ENCODE measurements at places on chromosomes 2 and 18.

DNA sequence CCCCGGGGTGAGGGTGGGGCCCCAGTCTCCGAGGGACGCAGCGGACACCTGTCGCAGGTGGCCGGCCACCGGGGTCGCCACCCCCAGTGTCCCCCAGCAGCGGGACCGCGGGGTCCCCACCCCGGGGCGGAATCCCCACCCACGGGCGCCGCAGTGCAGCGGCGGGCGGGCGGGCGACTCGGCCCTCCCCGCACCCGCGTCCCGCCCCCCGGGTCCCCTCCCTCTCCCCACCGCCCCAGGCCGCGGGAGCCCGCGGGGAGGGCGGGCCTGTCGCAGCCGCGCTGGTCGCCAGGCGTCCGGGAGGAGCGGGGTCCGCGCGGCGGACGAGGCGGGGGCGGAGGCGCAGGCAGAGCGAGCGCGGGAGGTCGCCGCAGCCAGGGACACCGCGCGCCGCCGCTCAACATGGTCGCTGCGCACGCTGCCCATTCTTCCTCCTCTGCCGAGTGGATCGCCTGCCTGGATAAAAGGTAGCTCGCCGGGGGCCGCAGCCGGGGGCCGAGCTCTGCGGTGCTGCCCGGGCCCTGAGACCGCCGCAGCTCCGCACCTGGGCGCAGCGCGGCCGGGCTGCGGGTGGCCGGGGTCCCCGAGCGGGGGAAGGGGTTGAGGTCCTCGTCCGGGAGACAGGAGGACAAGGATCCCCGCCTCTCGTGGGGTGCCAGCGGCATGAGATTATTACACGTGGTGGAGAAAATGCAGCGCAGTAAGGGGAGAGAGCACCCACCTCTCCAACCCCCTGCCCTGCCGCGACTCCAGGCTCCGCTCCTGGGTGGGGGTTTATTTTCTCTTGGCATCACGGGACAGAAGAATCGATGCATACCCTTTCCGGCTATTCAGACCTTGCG is at the start of gene RAPGEF4:
RAPGEF4 (plus strand) TSS at position 264 of the 842 bp plus-strand sequence; CDS start at position 403, 139 bp downstream.
- H3K4me1 ChIP-seq: no peaks in the 10 kb centered on the region
- H3K27me3 ChIP-seq: no peaks in the 10 kb centered on the region
- DNase-seq: no peak
- no peak within 1 kb of the TSS for H3K4me3 ChIP-seq

GRCh38 chr2:210475706-210476105 is 853 bp downstream of the LANCL1 start:
- H3K27ac ChIP-seq: peak overlapping the region; percentile 95
- H3K4me3 ChIP-seq: peak overlapping the region; percentile 93
- H3K36me3 ChIP-seq: no peaks in the 10 kb centered on the region
- no peaks in the 10 kb centered on the region for H3K27me3 ChIP-seq

DNA sequence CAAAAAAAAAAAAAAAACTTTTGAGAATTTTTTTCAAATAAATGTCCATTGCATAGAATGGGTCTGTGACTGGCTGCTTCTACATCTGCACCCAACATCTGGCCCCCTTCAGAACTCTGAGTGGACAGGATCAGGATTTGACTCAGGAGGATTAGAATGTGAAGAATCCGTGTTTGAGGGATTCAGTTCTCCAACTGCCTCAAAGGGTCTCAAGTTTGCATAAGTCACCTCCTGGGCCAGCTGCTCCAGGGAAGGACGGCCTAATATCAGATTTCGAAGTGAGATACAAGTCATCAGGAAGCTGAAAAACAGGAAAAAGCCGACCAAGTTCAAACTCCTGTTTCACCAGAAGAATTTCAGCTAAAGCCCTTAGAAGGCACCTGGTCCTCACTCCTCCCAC is 10.9 kb downstream of the MAT2A start:
- no peak overlapping the region for H3K4me3 ChIP-seq
- no peak for DNase-seq
- no peaks in the 10 kb centered on the region for H3K4me1 ChIP-seq
- H3K27me3 ChIP-seq: no peaks in the 10 kb centered on the region
- H3K36me3 ChIP-seq: peaks cover 65% of the 10 kb centered on the region

DNA sequence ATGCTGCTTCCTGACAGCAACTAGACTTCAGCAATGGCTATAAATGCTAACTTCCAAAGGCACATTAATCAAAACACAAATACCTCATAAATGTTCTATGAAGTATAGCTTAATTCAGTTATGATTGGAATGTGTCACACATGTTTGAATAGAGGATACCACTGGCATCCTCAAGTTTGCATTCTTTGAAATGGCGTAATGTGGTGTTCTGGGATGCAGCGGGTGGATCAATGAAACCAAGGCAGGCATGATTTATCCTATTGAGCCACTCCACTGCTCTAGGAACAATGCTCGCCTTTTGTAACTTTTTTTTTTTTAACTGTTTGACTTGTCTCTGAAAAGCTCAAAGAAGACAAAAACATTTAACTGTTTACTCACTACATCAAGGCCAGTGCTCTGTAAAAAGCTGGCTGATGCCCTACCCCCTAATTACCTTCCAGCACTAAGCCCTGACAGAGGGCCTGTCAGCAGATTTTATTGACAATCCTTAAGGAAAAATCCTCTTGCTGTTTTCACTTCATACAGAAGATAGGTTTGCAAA is 278.8 kb upstream of the SESTD1 start:
- H3K27ac ChIP-seq: no peak overlapping the region
- no peak for DNase-seq
- no peak overlapping the region for H3K4me3 ChIP-seq
- H3K27me3 ChIP-seq: no peaks in the 10 kb centered on the region
